ENCODE measurements at places on chromosomes 7 and 10.

DNA sequence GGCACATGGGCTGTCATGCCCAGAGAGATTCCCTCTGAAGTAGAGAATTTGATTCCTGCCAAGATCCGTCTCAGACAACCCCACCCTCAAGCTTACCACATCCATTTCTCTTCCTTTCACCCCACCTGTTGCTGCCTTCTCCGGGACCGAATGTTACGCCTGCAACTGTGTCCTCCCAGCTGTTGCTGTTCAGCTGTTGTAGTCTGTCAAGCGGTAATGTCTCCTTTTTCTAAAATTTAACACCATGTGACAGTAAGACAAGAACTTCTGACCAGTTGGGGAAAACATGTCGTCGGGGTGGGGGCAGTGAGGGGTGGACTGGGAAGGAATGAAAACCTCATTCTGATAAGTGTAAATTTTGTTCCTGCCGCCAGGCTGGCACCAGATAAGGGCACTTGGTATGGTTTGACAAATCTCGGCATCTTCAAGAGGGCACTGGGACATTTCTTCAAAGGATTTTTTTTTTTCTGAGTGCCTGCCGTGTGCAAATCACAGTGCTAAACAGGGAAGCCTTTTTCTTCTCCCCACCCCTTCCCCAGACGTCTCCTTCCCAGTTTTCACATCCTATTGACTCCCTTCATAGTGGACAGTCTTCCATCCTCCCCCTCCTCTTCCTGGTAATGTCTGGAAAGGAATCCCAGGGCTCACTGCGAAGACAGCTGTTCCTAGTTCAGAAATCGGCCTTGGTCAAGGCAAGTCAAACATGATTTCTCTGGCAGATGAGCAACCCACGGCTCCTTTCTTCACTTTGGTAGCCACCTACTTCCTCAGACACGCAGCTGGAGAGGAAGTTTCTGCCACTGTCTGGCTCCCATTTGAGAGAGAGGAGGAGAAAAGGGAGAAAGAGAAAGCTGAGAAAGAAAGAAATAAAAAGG, 5.0 kb upstream of the CELF2 start:
- no peak for DNase-seq

- no peak for DNase-seq
Observed at GRCh38 chr10:4016214-4016740, 231.3 kb upstream of the KLF6 start.

DNA sequence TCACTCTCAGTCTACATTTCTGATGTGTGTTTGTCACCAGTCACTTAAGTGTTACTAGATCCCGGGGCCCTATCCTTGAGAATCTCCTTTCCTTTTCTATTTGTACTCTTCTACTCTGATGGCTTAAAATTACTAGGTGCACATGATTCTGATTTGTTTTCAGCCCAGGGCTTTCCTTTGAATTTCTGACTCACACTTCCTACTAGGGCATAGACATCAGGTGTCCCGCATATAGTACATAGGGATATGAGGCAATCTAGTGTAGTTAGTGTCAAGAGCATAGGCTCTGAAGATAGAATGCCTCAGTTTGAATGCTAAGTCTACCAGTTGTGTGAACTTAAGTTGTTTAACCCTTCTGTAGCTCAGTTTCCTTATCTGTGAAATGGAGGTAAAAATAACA, 49.4 kb upstream of the LRRN3 start:
- no peak for DNase-seq

- DNase-seq = no peak
Observed at GRCh38 chr7:92598310-92598981, 8.3 kb upstream of the FAM133B start.

- no peak for DNase-seq
Observed at GRCh38 chr10:42532996-42533395, 105.4 kb downstream of the ZNF33B start.

GRCh38 chr7:6242561-6242960, 29.9 kb downstream of the CYTH3 start:
- DNase-seq = no peak

DNA sequence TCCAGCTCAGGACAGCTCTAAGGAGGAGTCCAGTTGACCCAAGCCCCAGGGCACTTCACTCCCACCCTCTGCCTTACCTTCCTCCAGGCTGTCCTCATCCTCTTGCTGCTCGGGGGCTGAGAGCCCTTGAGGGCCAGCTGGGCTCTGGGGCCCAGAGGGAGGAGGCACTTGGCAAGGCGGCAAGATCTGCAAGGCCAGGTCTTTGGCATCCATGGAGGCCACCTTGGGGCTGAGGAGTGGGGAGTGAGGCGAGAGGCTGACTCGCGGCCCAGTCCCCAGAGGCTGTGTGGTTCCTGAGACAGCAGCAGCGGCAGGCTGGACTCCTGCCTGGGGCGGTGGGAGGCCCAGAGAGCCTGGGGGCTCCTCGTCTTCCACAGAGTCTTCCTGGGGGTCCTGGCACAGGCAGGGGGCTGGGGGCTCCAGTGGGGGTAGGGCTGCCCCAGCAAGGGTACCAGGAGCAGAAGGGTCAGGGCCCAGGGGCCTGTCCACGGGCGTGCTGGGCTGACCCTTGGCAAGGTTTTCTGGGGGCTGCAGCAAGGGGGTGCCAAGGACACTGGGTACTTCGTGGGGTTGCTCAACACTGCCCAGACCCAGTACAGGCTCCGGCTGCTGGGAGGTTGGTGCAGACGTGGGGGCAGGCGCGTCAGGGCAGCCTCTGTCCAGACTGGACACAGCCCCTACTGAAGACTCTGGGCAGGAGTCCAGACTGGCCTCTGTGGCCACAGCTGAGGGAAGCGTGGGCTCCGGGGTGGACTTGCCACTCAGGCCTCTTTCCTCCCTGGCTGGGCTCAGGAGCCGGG, 6.5 kb downstream of the NACAD start:
- DNase-seq = no peak

GRCh38 chr10:21174715-21175495, 277.8 kb upstream of the NEBL start:
- DNase-seq = no peak

GRCh38 chr10:26621889-26622711, 75.4 kb upstream of the PDSS1 start:
- no peak for DNase-seq

DNA sequence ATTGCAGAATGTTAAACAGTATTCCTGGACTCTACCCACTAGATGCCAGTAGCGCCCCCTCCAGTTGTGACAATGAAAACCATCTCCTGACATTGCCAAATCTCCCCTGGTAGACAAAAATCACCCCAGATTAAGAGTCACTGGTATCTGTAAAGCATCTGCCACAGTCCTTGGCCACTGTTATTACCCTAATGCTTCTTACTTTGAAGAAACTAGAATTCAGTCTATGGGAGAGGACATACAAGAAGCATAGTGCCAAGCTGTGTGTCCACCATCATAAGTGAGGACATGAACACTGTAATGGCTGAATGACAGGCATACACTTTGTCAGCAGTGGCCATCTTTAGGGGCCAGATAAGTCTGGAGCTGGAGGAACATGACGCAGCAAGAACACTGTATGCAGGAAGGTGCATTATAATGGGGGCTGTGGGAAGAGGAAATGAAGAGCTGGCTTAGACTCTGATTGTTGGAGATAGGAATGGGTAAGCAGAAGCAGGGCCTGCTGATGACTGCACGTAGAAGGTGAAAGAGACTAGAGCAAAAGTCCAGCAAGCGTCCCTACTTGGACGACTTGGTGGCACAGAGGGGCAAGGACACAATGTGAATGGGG, 32.5 kb downstream of the CBX3 start:
- no peak for DNase-seq
